ENCODE measurements at places on chromosomes 3 and 15.

GRCh38 chr3:190658106-190658505 lies 144.2 kb downstream of the IL1RAP start:
- no peaks in the 10 kb centered on the region for H3K4me1 ChIP-seq
- DNase-seq = no peak
- no peak overlapping the region for H3K4me3 ChIP-seq
- H3K27ac ChIP-seq = no peak overlapping the region
- no peaks in the 10 kb centered on the region for H3K36me3 ChIP-seq

DNA sequence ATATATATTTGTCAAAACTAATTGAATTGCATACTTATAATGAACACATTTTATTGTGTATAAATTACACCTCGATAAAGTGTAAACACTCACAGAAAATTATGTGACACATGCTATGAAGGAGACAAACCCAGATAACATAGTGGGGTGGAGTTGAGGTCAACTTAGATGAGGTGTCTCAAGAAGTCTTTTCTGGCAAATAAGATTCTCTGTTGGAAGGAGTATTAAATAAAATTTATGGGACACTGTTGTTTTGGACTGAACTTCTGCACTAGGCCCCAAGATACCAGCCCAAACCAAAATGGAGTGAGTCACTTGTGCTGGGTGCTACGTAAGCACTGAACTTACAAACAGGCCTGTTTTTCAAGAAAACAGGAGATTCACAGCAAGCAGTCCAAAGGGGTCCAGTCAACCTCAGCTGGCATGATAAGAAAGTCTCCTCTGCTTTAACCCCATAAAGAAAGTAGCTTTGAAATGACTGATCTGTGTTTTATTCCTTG lies 18.7 kb downstream of the ACTC1 start:
- no peaks in the 10 kb centered on the region for H3K36me3 ChIP-seq
- H3K27me3 ChIP-seq = no peaks in the 10 kb centered on the region
- no peak for DNase-seq
- no peak overlapping the region for H3K4me3 ChIP-seq
- no peaks in the 10 kb centered on the region for H3K4me1 ChIP-seq
- H3K27ac ChIP-seq = no peak overlapping the region

DNA sequence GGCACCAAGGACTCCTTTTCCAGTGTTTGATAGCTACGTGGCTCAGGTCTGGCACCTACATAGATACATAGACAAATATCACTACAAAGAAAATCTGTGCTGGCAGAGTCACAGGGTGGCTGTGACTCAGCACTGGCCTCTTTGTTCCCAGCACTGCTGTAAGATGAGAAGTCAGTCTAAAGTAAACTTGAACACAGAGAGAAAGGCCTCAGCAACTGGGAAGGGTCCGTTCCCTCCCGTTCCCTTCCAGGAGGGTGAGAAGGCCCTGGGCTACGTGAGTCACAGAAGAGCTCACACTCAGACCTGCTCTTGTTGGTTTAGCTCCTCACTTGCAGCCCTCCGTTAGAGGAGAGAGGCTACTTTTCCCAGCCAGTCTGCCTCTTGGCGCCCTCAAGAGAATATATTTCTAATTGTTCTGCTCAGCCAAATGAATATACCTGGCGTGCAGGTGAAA lies 23.1 kb downstream of the ANXA2 start:
- DNase-seq = no peak
- H3K4me3 ChIP-seq = no peak overlapping the region
- H3K36me3 ChIP-seq = peaks cover 24% of the 10 kb centered on the region
- peak overlapping the region; percentile 91 for H3K27ac ChIP-seq

GRCh38 chr15:25796395-25796794 lies 66.7 kb downstream of the ATP10A start:
- H3K4me3 ChIP-seq = no peak overlapping the region
- H3K27ac ChIP-seq = no peak overlapping the region
- no peak for DNase-seq
- no peaks in the 10 kb centered on the region for H3K4me1 ChIP-seq

- H3K36me3 ChIP-seq = no peaks in the 10 kb centered on the region
- H3K4me3 ChIP-seq = no peak overlapping the region
- no peak overlapping the region for H3K27ac ChIP-seq
- H3K4me1 ChIP-seq = no peaks in the 10 kb centered on the region
- H3K27me3 ChIP-seq = no peaks in the 10 kb centered on the region
Observed at GRCh38 chr3:74711913-74712512, 97.6 kb upstream of the CNTN3 start.

All from keratinocyte (primary cell).